ENCODE measurements at places on chromosomes 1 and 21.

DNA sequence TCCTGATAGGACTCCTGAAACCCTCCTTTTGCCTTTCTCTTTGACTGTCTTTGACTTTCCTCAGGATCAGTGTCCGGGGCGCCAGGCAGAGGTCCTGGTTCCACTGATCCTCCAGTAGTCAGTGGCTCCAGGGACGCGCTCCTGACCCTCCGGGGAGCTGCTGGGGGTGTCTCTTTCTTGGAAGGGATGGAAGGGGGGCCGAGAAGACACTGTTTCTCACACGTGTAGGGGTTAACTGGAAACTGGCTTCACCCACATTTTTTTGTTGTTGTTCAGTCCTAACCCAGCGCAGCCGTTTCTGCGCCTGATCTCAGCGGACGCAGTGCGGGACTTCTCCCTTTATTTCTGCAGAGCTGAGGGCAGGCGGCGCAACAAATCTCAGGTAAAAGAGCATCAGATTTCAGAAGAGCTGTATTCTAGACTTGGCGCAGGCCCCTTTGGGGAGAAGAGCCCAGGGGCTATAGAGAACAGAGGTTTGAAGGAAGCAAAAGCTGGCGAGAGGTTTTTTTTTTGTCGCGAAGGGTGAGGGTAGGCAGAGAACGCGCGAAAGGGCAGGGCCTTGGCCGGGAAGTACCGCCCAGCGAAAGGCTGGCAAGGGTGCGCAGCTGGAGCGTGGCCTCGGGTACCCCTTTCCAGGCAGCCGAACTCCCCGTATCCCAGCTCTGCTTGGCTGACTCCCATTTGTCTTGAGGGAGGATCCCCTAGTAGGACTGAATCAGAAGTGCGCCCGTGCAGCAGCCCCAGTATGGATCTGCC, 4.3 kb upstream of the LHX9 start:
- DNase-seq = no peak

DNA sequence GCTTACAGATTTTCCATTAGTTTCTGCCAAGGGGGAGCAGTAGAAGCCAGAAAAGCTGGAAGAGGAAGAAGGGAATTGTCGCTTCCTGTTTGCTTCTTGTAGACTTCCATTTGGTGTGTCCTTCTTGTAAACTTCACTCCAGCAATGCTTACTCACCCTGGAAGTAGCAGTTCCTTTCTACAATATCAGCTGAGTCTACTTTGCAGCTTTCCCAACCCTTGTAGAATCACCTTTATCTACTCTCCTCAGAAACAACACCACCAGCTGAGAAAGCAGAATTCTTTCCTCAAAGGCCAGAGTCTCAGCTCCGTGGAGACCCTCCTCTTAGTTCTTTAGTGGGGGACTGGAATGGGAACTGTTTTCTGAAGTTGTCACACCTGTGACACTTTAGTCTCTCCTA, 1136.7 kb upstream of the TMPRSS15 start:
- no peak for DNase-seq

GRCh38 chr1:228338521-228339051, 68.0 kb downstream of the TRIM11 start:
- DNase-seq = no peak

DNA sequence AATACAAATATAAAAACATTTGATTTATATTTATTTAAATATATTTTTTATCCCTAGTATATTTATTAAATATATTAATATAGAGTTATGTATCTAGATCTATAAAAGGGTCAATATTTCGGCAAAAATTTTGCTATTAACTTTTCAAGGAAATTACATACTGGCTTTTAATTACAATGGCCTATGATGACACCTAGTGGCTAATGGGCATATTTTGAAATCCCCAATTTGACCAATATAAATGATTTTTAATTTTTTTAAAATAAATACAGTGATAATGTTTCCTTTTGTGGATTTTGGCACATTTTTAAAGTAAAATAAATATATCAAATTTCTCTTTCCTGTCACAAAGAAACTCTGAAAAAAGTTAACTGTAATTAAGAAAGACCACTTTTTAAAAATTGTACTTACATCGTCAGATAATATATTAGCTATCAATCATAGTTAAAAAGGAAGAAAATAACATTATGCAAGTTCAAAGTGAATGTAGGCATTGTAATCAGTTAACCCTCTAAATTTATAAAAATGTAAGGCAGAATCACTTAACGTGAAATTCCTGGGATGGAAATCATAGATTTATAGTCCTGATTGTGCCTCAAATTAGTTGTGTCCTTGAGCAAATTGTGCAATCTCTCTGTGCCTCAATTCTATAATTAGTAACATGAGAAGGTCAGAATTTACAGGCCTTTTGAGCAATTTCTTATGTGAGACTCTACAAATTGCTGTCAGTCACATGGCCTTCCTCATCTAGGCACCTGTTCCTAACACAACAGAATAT, 25.6 kb upstream of the RGS13 start:
- DNase-seq = no peak

DNA sequence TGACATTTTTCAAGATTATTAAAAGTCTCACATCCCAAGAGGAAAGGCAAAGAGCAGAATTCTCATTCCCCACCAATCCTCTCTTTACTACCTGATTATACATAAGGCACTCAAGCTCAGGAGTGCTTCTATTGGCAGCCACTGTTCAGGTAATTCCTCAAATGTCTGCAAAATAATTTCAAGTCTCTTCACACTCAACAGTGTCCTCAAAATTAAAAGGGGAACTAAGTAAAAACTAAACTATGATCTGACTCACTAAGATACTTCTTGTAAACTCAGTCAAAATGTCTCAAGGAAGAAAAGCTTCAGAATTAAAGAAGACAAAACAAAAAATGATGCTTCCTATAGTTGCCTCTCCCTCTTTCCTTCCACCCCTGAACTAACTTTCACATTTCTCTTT, 135.6 kb downstream of the GPATCH2 start:
- peak; percentile 1 for DNase-seq

DNA sequence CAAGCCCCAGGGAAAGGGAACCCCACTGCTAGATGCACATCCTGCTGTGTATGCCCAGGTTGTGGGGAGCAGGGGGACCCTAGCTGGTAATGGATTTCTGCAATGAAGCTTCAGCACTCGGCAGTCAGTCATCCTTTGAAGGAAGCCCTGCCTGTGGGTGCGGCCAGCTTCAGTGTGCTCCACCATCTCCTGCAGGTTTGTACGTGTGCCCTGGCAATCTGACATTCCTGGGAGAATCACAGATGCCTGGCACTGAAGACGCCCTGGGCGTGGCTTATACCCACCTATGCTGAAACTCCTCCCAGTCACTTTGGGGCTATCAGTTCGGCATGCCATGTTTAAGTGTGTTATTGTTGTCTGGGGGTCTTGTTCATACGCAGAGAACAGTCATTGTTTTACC, 6.8 kb downstream of the SPRR5 start:
- DNase-seq = no peak

- DNase-seq = peak; percentile 21
These were observed 106.5 kb downstream of the SLC16A1 start for GRCh38 chr1:112849425-112850033.

DNA sequence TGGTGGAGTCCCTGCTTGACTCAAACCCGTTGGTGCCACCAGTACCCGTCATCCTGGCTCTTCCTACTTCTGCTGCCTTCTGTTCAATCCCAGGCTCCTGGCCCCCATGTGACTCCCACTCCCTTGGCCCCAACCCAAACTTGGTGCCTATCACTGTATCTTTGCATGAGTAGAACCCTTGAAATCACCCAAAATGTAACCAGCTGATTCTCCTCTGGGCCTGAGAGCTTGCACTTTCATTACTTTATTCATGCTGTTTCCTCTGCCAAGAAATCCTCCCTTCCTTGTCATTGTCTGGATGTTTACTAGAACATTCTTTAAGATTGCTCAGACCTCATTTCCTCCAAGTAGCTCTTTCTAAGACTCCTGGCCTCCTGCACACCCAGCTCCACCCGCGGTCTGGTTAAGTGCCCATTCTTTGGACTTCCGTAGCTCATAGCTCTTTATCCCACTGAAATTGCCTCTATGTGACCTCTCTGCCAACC, 15.7 kb downstream of the PTAFR start:
- no peak for DNase-seq

DNA sequence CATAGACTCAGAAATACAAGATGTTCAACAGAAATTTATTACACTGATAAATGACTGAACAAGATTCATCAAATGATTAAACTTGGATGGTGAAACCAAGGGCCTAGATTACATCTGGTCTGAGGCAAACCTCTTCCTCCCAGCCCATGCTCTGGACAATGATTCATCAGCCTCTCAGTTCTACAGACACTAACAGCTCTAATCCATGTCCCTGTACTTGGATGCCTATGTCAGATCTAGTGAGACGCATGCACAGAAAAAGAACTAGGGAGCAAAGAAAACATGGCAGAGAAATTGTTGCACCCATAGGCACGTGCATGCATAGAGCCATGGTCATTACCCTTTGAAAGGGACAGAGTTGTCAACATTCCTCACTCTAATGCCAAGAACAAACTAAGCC, 250.1 kb downstream of the KCNH1 start:
- no peak for DNase-seq

GRCh38 chr1:109307274-109308021, 637 bp upstream of the MYBPHL start:
- no peak for DNase-seq

- DNase-seq = no peak
These were observed 3.5 kb upstream of the TSPEAR start for GRCh38 chr21:44714905-44715304.

GRCh38 chr1:180937624-180938225, 25.0 kb downstream of the KIAA1614 start:
- no peak for DNase-seq

GRCh38 chr1:55860798-55861519, 645.8 kb upstream of the USP24 start:
- no peak for DNase-seq

DNA sequence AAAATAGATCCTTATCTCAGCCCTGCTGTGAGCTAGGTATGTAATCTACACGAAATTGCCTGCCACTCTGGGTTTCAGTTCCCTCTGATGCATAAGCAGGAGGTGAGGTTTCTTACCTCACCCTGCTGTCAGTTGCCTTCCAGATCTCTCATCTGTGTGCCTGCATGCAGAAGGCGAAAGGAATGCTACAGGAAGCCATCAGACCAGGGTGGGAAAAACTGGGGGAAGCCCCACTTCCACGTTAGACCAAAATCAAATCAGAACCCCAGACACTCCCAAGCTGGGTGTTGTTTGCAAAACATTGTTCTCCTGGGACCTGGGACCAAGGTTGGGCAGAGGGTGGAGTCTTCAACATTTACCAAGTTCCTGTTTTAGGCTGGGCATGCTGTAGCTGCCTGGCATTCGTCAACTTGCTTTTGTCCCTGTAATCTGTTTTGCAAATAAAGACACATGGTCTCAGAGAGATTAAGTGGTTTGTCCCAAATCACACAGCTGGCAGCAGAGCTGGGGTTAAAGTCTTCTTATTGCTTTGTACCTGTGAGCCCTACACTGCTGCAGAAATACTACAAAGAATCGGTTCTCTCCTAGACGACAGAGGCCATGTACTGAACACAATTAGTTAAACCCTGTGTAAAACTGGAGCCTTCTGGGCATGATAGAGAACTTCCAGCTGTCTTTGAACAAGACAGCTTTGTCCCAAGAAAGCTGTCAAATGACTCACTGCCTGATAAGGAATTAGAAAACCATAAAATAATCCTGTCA, 389.7 kb upstream of the RUNX1 start:
- DNase-seq = no peak

DNA sequence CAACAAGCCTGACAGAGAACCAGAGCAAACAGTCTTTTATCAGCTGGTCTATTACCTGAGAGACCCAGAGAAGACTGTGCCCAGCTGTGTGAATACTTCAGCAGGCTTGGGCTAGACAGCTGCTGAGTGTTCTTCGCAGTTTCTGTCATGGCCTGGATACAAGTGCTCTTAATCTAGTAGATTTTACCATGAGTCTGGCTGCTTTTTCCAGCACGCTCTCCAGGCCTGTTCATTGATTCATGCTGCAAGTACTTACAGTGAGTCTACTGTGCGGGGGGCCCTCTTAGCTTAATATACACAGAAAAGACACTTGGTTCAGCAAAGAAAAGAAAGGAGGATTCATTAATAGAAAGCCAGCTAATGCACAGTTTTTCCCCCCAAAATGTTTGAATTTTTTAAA, 48.5 kb downstream of the RGS7 start:
- no peak for DNase-seq

DNA sequence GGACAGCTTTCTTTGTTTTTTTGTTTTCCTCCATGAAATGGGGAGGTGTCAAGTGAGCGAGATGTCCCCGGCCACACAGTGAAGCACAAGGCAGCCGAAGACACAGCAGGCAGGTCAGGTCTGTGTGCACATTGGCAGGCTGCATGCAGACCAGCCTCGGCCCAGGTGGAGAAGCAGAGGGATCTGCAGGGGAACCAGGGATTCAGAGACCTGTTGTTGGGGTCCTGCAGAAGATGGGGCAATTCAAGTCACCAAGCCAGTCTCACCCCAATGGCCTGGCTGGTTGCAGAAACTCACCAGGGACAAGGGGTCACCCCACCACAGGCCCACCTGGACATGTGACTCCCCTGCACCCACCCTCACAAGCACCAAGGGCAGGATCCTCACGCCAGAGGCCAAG, 4.0 kb upstream of the ABCG1 start:
- DNase-seq = no peak

DNA sequence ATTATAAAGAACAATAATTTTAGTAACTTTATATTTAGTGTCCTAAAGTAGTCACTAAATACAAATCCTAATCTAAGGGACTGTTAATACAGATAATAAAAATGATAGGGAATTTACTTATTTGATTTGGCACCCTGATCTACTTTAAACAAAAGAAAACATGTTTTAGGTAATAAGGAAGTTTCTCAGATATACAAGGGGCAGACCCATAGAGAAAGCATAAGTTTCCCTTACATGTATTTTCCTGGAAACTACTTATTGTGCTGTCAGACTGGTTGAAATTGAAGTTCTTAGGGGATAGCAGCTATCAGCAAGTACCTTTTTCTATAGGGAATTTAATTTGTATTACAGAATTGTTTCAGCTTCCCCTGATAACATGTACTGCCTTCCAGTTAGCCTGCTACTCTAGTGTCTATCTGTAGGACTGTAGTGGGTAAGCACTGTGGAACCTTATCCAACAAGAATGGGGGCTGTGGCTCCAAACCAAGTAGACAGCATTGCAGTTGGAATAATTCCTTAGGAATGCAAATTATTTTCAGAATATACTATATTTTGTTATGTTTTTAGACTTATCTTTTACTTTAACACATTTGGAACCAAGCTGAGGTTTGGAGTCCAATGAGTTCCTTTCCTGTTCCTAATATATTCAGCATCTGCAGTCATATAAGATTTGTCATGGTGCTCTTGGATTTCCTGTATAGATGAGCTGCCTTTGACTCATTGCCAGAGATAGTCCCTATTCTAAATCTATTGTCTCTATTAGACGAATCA, 14.7 kb downstream of the MSH4 start:
- no peak for DNase-seq

GRCh38 chr1:163275222-163275621, 46.5 kb upstream of the NUF2 start:
- DNase-seq = no peak
